ENCODE measurements at places on chromosomes 12 and 14. TPM values are rescaled to one million over a fixed set of nuclear protein-coding genes. Genes with fewer than 3 reads are reported as not detected.

The DTX1 gene
- total RNA-seq = 30.1 TPM

GRCh38 chr14:38129705-38130104 is 78.0 kb upstream of the SSTR1 start:
- no peak for DNase-seq

The NTS gene
- not detected for total RNA-seq

- no peak for DNase-seq
These were observed 49.7 kb downstream of the KICS2 start for GRCh38 chr12:64172143-64172970.

DNA sequence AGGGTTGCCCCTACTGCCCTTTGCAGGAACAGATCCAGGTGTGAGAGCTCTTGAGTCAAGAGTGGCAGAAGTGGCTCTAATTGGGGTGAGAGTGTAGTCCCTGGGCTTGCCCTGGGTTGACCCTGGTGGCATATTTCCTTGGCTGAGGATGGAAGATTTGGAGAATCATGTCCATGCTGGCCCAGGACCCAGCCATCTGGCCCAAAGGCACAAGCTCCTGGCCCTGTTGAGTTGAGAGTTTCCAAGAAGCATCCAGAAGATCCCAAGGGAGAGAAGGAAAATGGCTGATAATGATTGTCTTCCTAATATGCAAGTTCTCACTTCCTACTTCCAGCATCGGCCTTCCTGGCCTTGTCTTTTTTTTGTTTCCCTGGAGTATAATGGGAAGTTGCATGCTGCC is 55.5 kb upstream of the SRSF5 start:
- no peak for DNase-seq

The INHBC gene
- not detected for total RNA-seq

- no peak for DNase-seq
These were observed 65.3 kb upstream of the C14orf180 start for GRCh38 chr14:104514156-104514848.

The OR4E2 gene
- not detected for total RNA-seq

DNA sequence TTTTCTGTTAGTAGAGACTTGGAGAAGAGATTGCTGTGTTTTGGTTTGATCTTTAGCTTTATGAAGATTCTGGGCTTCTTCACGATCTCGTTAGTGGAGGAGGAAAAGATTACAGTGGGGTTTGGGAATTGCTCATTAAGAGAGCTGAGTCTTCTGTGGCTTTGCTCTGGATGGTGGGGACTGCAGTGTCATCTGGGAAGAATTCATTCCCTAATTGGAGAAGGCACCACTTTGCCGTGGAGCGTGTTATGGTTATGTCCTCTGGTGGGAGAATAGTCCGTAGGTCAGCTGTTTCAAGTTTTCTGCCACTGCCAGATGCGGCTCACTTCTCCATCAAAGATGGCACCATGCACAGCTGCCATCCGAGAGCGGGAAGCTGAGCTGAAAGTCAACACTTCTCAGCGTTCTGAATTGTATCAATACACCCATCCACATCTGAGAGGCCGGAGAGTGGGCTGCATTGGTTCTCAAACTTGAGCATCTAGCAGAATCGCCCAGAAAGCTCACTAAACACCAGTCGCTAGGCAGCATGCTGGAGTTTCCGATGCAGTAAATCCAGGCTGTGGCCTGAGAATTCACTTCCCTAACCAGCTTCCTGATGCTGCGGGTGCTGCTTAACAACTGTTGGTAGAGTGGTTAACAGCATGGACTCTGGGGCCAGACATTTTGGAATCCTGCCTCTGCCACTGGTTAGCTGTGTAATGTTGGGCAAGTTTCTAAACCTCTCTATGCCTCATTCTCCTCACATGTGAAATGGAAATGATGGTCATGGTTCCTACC is 117.8 kb downstream of the PLXNC1 start:
- DNase-seq = no peak

- DNase-seq = no peak
These were observed 148.2 kb downstream of the TMEM30B start for GRCh38 chr14:61132894-61133293.

GRCh38 chr14:105085766-105086165 is 20.5 kb upstream of the GPR132 start:
- no peak for DNase-seq

- DNase-seq = no peak
These were observed 44.1 kb downstream of the ETV6 start for GRCh38 chr12:11693601-11694000.

DNA sequence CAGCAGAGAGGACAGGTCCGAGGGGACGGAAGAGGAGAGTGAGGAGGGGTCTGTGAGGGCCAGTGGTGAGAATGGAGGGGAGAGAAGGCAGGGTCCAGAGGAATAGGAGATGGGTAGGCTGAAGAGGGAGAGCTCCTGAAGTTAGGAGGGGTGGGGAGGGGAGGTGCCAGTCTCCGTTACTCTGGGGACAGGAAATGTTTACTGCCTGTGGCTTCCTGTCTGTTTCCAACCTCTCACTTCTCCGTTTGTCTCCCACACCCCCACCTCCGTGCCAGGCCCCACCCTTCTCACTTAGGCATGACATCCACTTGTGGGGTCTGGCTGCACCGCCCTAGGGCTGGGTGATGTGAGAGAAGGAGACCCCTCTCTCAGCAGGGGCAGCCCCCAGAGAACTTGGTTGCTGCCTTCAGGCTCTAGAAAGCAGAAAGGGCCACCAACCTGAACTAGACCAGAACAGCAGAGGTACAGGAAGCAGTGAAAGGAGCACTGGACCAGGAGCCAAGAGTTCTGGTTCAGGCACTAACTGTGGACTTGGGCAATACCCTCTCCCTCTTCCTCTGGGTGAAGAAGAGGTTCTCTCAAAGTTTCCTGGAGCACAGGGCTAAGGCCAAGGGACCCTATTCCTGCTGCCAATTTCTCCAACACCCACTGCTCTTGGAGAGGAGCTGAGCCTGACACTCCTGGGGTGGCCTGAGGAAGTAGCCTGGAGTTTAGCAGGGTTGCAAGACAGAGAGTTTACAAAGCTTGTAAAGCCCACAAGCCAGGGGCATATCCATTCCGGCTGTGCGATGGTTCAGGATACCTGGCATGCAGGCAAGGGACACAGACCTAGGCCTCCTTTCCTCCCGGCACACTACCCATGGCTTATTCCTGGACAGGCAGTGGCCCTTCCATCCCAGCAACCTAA is 5.5 kb downstream of the ITGA5 start:
- DNase-seq = no peak

- DNase-seq = no peak
These were observed 234.8 kb downstream of the ALG10 start for GRCh38 chr12:34257093-34257492.

All from omental fat pad (tissue), 4 donors.